ENCODE measurements at places on chromosomes 7 and 10. TPM values are rescaled to one million over a fixed set of nuclear protein-coding genes. Genes with fewer than 3 reads are reported as not detected.

DNA sequence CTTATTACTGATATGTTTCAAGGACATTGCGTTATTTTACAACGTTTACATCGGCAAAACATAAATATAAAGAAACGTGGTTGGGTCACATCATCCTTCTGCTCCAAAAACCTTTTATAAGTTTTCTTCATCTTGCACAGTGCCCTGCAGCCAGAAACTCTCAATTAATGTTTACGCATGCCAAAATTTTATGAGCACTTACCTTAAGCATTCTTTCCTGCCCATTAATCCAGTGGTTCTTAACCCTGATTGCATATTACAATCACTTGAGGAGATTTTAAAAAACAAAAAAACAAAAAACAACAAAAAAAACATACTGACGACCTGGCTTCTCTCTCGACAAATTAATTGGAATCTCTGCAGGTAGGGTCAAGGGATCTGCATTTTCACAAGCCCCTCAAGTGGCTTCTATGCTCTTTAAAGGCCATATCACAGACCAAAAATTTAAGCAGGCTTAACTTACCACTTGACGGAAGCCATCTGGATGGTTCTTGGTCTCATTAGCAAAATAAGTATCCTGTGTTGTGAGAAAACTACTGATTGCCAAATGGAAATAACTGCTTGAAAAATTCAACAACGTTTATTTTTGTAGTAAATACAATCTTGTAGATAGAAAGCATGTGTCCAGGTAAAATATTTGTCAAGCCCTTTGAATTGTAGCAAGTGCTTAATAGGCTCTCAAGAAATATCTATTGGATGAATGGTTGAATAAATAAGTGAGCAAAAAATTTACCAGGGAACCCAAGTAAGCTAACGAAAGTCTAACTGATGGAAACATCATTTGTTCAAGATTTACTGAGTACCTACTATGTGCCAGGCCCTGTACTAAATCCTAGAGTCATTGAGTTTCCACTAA, 30.9 kb upstream of the SLC16A12 start:
- H3K4me1 ChIP-seq: no peaks in the 10 kb centered on the region
- H3K27ac ChIP-seq: no peak overlapping the region
- no peaks in the 10 kb centered on the region for H3K27me3 ChIP-seq
- DNase-seq: no peak

- H3K27me3 ChIP-seq: no peaks in the 10 kb centered on the region
- DNase-seq: no peak
- no peak overlapping the region for H3K4me3 ChIP-seq
These were observed 159.6 kb downstream of the EGFR start for GRCh38 chr7:55178292-55178862.

GRCh38 chr10:73247509-73248258, 629 bp upstream of the DNAJC9 start:
- peak overlapping the region; percentile 87 for H3K27ac ChIP-seq
- peak overlapping the region; percentile 95 for H3K4me3 ChIP-seq
- H3K4me1 ChIP-seq: peaks cover 51% of the 10 kb centered on the region
- H3K27me3 ChIP-seq: no peaks in the 10 kb centered on the region
- peaks cover 47% of the 10 kb centered on the region for H3K36me3 ChIP-seq

DNA sequence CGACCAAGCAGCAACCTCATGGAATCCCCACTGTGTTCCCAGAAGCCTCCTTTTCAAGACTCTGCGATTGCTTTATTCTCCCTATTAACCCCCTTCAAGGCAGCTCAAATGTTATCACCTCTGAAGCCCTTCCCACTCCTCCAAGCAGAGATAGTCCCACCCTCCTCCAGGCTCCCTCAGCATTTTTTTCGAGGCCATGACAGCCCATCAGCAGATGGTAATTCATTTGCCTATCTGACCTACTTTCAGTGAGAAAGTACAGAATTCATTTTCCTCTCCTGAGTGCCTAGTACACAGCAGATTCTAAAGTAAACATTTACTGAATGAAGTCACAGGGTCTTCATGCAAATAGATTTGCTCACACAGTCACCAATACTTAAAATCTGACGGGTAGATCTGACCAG, 47.8 kb downstream of the HERPUD2 start:
- H3K27ac ChIP-seq: no peak overlapping the region
- no peak overlapping the region for H3K4me3 ChIP-seq
- no peaks in the 10 kb centered on the region for H3K4me1 ChIP-seq
- peaks cover 2% of the 10 kb centered on the region for H3K36me3 ChIP-seq
- no peaks in the 10 kb centered on the region for H3K27me3 ChIP-seq

GRCh38 chr7:38394660-38395059, 121.2 kb upstream of the TARP start:
- H3K4me3 ChIP-seq: no peak overlapping the region
- no peak for DNase-seq
- no peak overlapping the region for H3K27ac ChIP-seq
- no peaks in the 10 kb centered on the region for H3K36me3 ChIP-seq
- no peaks in the 10 kb centered on the region for H3K4me1 ChIP-seq
- H3K27me3 ChIP-seq: peaks cover 46% of the 10 kb centered on the region

DNA sequence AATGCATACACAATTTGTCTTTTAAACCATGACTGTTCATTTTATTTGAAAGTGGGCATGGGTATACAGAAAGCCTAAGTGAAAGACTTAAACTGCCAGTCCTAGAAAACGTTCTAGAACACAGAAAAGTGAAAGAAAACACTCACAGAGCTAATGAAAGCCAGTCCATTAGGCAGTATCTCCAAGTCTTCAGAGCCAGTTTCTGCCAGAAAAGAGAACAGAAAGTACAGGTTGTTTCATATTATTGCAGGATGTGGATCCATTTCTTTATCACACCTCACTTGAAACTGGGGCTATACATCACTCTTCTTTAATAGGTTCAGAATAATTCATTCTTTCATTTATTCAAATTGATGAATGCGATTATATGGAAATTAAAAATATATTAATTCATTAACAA, 7.7 kb downstream of the PON1 start:
- no peak overlapping the region for H3K4me3 ChIP-seq
- no peaks in the 10 kb centered on the region for H3K36me3 ChIP-seq
- no peaks in the 10 kb centered on the region for H3K27me3 ChIP-seq

GRCh38 chr7:128247640-128248194, 6.6 kb downstream of the LEP start:
- no peak overlapping the region for H3K4me3 ChIP-seq
- 0 out of 2 replicates have a peak, but pooled peaks cover 4% of the 10 kb centered on the region for H3K4me1 ChIP-seq
- no peaks in the 10 kb centered on the region for H3K27me3 ChIP-seq
- no peak overlapping the region for H3K27ac ChIP-seq
- H3K36me3 ChIP-seq: no peaks in the 10 kb centered on the region
- DNase-seq: peak; percentile 71

GRCh38 chr10:103928784-103929183, 10.8 kb upstream of the STN1 start:
- H3K36me3 ChIP-seq: no peaks in the 10 kb centered on the region
- H3K27ac ChIP-seq: no peak overlapping the region
- no peak for DNase-seq

DNA sequence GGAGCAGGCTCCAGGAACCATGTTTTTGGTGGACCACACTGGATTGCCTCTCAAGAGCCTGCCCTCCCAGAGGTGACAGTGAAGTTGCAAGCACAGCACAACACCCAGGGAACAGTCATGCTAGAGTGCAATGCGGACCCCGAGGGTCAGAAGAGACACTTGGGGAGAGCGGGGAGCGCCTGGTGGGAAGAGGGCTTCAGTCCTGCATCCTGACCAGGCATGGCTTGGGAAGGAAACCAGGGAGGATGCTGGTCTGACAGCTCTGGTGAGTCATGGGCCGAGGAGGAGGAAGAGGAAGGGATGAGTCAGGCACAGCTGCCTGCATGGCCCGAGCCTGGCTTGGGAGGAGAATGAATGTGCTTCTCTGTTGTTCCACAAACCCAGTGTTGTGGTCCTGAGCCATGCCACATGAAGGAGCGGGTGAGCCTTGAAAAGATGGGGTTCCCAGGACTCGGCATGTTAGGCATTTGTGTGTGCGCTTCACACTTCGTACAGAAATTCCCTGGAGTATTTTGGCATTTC, 29.5 kb upstream of the ANKRD2 start:
- H3K4me3 ChIP-seq: peak overlapping the region; percentile 10
- peak overlapping the region; percentile 80 for H3K27ac ChIP-seq
- H3K27me3 ChIP-seq: no peaks in the 10 kb centered on the region
- H3K4me1 ChIP-seq: peaks cover 50% of the 10 kb centered on the region
- peak; percentile 83 for DNase-seq
- no peaks in the 10 kb centered on the region for H3K36me3 ChIP-seq

GRCh38 chr7:98187138-98187502, 24.1 kb upstream of the BHLHA15 start:
- no peak for DNase-seq
- no peak overlapping the region for H3K27ac ChIP-seq
- no peaks in the 10 kb centered on the region for H3K27me3 ChIP-seq

DNA sequence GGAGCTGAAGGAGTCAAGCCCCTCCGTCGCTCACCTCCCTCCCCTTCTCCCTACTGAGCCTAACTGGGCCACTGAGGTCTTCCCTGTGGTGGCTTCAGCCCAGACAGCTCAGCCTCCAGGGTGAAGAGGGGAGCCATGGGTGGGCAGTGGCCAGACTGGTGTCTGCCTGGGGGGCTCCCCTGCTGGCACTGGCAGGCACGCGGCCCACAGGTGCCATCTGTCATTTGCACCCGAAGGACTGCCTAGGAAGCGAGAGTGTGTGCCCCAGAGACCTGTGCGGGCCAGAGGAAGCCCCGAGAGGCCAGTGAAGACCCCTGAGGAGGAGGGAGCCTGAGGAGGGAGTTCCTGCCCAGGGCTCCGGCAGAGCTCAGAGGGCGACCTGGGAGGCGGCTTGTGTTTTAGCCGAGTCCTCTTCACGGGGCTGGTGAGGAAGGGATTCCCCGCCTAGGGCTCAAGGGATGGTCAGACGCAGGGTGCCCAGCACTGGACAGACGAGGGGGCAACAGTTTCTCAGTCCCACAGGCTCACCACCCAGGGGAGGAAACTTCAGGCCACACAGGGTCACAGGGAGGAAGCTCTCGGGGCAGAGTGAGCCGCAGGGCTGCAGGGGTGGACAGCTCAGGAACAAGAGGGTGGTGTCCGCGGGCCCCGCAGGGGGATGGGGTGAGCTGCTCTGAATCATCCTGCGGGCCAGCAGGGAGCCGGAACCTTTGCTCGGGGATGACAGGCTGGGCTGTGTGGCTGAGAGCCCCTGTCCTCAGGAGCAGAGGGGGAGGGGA, 76.2 kb upstream of the PPP2R2D start:
- no peaks in the 10 kb centered on the region for H3K36me3 ChIP-seq

DNA sequence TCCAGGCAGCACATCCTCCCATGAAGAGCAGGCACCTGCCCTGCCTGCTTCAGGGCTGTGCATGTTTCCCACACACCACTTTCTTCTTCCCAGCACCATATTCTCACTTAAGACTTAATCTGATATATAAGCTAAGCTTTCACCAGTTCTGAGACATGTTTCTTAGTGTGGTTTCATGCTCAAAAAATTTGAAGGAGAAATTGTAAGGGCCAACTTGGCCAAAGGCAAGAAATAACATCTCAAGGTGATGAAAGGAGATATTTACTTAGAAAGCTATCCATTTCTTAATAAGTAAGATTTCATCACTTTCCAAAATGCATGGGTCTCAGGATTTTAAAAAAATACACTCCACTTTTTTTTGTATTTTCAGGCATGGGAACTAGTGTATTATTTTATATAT, 468.1 kb upstream of the AKR1E2 start:
- H3K4me1 ChIP-seq: peaks cover 18% of the 10 kb centered on the region
- no peaks in the 10 kb centered on the region for H3K27me3 ChIP-seq

DNA sequence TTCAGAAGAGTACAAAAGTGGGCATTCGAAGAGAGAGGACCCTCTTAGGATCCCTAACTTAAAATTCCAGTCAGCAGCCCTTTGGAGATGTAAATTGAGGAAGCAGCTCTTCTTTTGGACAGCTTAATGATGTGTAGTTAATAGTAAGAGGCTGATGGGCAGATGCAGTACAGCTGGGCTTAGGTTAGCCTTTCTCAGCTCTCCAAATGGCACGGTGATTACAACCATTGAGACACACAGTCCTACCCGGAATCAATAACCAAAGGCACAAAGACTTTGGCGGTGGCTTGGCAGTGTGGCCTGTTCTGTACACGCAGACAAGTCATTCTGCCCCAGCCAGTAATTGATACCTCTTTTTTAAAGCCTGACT, 26.8 kb downstream of the GAD2 start:
- peaks cover 22% of the 10 kb centered on the region for H3K27me3 ChIP-seq
- no peak overlapping the region for H3K4me3 ChIP-seq
- H3K4me1 ChIP-seq: no peaks in the 10 kb centered on the region
- no peak overlapping the region for H3K27ac ChIP-seq
- DNase-seq: no peak
- H3K36me3 ChIP-seq: no peaks in the 10 kb centered on the region

DNA sequence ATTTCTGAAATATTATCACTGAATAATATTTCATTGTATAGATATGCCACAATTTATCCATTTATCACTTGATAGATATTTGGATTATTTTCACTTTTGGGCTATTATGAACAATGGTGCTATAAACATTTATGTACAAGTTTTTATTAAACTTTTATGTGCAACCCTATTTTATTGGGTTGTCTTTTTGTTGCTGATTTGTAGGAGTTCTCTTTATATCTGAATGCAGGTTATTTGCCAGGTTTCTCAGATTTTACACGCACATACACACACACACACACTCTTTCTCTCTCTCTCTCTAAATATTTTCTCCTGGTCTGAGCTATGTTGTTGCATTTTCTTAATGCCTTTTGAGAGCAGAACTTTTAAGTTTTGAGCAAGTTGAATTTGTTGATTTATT, 36.2 kb downstream of the ADK start:
- H3K27ac ChIP-seq: peak overlapping the region; percentile 43
- no peak overlapping the region for H3K4me3 ChIP-seq
- no peaks in the 10 kb centered on the region for H3K36me3 ChIP-seq
- DNase-seq: no peak
- no peaks in the 10 kb centered on the region for H3K27me3 ChIP-seq

DNA sequence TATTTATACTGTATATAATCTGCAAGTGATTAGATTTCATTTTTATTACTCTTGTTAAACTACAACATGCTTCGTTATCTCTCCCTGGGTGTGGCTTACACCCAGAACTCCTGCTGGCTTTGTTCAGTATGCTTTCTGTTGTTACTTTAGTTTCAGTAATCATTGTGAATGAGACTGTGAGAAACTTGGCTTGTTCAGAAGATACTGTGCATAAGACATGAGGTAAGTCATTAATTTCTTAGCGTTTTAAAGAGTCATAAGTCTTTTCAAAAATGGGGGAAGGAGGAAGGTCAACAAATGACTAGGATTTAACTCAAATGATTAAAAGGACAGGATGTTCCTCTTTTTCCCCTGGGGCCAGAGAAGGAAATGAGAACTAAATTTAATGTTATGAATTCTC, 11.6 kb upstream of the ADD3 start:
- no peaks in the 10 kb centered on the region for H3K27me3 ChIP-seq
- DNase-seq: no peak
- no peak overlapping the region for H3K27ac ChIP-seq
- H3K36me3 ChIP-seq: no peaks in the 10 kb centered on the region

SEM1 gene
- 108 TPM for total RNA-seq

BICC1 gene
- total RNA-seq: not detected

PIK3AP1 gene
- 1.7 TPM for total RNA-seq

CRHR2 gene
- not detected for total RNA-seq

NKX6-2 gene
- total RNA-seq: not detected

All from PC-9 (cell line).